GM12878 (cell line): ENCODE measurements at places on chromosomes 16 and 17. TPM values are rescaled to one million over a fixed set of nuclear protein-coding genes. Genes with fewer than 3 reads are reported as not detected.

DNA sequence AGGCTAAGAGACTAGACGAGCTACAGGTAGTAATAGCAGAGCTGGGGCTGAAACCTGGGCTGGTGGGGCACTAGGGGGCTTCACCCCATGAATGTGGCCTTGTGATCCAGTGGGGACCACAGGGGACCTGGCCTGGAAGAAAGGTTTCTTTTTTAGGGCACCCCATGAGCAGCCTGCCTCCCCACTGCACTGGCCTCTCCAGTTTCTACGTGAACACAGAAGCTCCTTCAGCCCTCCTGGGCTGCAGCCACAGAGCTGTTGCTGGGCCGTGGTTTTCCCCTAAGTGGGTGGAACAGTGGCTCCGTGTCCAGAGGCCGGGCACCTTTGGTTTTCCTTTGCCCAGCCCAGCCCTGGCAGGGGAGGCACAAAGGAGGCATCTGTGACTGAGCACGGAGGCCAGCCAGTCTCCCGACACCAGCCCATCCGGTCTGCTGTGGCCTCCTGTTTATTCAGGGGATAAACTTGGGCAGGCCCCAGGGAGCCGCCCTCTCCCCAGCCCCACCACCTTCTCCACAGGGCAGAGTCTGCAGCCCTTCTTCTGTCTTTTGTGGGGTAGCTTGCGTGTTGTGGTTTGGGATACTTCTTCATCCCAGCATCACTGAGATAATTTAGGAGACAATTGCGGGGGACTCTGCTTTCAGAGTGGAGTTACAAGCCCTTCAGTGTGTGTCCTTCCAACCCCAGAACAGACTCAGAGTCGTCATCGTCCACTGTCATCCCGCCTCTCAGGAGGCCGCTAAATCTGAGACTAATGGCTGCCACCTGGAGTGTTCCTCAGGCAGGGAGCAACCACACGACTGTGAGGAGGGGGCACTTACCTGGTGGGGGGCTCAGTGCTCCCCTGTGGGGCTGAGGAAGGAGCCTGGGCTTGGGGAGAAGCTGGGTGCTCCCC is 85.3 kb downstream of the RAB11FIP4 start:
- no peak overlapping the region for H3K27ac ChIP-seq
- no peak overlapping the region for H3K4me3 ChIP-seq
- peaks cover 4% of the 10 kb centered on the region; the same call in 1 of the 2 replicates for H3K27me3 ChIP-seq
- no peaks in the 10 kb centered on the region for H3K36me3 ChIP-seq
- no peak for DNase-seq

- no peak for DNase-seq
- H3K36me3 ChIP-seq = no peaks in the 10 kb centered on the region
- H3K4me3 ChIP-seq = no peak overlapping the region
- H3K27ac ChIP-seq = no peak overlapping the region
- no peaks in the 10 kb centered on the region for H3K27me3 ChIP-seq
Observed at GRCh38 chr17:55634702-55635101, 88.0 kb downstream of the TMEM100 start.

DNA sequence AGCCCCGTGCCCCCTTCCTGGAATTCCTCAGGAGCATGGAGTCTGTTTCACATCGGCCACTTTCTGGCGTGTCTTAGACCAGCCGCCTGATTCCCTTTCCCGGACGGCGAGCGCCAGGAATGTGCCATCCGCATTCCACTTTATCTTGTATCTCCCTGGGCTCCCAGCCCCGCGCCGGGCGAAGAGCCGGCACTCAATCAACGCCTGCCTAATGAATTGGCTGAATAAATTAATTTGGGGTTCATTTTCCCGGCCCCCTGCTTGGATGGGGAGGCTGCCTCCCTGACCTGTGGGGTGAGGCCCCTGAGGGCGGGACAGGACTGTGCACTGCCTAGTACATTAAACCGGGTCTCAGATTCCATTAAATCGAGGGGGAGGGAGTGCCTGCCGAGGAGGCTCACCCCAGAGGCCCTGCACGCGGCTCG is 282.3 kb upstream of the TNRC6C start:
- no peak overlapping the region for H3K4me3 ChIP-seq
- H3K27me3 ChIP-seq = no peaks in the 10 kb centered on the region
- no peaks in the 10 kb centered on the region for H3K36me3 ChIP-seq
- no peak for DNase-seq
- no peaks in the 10 kb centered on the region for H3K4me1 ChIP-seq
- no peak overlapping the region for H3K27ac ChIP-seq

DNA sequence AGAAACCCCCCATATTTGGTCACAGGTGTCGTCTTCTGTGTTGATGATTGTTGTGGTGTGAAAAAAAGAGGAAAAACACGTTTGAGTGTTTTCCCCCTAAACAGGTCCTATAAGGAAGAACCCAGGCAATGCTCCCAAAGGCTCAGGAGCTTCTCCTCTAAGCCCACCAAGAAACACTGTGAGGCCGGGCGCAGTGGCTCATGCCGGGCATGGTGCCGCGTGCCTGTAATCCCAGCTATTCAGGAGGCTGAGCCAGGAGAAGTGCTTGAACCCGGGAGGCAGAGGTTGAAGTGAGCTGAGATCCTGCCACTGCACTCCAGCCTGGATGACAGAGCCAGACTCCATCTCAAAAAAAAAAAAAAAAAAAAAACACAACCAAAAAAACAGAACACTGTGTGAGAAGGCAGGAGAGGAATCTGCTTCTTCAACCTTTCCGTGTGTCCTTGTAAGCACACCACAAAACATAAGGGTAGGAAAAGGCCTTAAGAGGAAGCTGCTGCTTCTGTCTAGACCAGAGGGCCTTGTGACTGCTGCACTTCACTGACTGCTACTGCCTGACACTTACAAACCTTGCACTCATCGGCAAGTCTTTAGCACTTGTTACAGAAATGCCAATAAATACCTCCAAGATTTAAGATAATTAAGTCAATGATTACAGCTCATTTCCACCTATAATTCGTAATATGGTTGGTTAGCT is 9.3 kb downstream of the JPT1 start:
- H3K4me1 ChIP-seq = peaks cover 9% of the 10 kb centered on the region; the same call in 1 of the 2 replicates
- H3K36me3 ChIP-seq = peaks cover 28% of the 10 kb centered on the region
- H3K4me3 ChIP-seq = no peak overlapping the region

GRCh38 chr17:50353600-50354195 is 7.8 kb downstream of the XYLT2 start:
- H3K4me3 ChIP-seq = no peak overlapping the region
- no peaks in the 10 kb centered on the region for H3K27me3 ChIP-seq
- no peak for DNase-seq
- H3K36me3 ChIP-seq = peaks cover 34% of the 10 kb centered on the region

The G6PC1 gene
- total RNA-seq = 0.11 TPM in 1 of 2 replicates, not detected in the other
